ENCODE measurements at places on chromosomes 5 and 9.

DNA sequence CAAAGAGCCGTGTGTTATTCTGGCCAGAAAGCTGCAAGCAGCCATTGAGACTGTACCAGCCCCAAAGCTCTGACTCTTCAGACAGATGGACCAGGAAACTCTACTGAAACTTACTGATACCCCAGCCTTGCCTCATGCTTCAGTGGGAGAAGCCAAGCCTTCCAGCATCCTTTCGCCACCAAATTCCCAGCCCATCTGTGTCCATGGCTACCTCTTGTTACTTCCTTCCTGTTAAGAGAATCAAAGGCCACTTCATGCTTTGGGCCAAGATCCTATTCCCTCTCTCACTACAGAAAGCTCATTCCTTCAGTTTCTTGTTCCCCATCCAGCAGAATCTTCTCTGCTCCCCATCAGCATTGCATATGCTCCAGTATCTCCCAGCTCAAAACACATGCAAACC lies 46.9 kb upstream of the FREM1 start:
- DNase-seq: no peak

- no peak for DNase-seq
Observed at GRCh38 chr5:135913713-135914626, 18.3 kb upstream of the IL9 start.

DNA sequence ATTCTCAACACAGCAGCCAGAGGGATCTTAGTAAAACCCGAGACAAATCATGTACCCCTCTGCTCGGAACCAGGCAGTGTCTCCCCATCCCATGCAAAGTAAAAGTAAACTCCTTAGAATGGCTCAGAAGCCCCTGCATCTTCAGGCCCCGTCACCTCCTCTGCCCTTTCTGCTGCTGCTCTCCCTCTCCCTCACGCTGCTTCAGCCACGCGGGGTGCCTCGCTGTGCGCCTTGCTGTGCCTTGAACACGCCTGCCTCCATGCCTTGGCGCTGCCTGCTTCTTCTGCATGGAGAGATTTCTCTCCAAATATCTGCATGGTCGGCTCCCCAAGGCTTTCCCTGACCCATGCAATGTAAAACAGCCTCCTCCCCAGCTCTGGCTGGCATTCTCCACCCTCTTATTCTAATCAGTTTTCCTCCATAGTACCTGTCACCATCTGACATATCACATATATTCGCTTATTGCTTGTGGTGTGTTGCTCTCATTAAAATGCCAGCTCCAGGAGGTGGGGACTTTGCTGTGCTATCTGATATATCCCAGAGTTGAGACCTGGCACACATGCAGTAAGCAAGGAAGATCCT lies 8.0 kb downstream of the GPRIN1 start:
- DNase-seq: no peak

DNA sequence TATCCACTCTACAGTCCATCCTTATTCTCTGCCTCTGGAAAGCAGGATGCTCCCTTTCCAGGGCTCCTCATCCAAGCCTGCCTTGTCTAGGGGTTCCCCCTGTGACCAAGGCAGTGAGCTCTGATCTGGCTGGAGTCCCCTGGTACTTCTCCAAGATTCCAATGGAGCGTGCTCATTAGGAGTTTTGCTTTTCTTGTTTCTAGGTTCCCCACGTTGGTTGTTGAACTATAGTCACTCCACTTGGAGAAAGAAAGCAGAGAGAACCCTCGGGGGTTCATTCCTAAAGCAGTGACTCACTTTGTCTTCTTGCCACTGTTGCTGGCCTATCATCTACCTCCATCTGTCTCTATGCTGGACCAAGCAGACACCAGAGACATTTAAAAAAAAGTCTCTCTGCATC lies 192.6 kb downstream of the TLE4 start:
- no peak for DNase-seq

- DNase-seq: no peak
Observed at GRCh38 chr9:3419893-3420292, 105.9 kb downstream of the RFX3 start.

DNA sequence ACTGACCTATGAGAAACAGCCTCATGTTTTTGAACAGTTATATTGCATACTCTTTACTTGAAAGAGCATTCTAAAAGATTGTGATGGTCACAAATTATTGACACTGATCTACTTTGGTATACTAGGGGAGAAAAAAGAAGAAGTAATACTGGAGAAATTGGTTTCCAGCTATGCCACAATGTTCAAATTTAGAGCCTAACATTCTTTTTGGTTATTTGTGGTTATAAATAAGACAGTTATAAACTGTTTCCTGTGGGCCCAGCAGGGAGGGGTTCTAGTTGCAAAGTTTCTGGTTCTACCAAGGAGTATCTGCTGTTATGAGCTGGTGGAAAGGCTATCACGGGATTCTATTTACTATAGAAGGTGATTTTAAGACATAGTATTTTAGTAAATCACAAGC lies 4.8 kb downstream of the CWC27 start:
- no peak for DNase-seq

DNA sequence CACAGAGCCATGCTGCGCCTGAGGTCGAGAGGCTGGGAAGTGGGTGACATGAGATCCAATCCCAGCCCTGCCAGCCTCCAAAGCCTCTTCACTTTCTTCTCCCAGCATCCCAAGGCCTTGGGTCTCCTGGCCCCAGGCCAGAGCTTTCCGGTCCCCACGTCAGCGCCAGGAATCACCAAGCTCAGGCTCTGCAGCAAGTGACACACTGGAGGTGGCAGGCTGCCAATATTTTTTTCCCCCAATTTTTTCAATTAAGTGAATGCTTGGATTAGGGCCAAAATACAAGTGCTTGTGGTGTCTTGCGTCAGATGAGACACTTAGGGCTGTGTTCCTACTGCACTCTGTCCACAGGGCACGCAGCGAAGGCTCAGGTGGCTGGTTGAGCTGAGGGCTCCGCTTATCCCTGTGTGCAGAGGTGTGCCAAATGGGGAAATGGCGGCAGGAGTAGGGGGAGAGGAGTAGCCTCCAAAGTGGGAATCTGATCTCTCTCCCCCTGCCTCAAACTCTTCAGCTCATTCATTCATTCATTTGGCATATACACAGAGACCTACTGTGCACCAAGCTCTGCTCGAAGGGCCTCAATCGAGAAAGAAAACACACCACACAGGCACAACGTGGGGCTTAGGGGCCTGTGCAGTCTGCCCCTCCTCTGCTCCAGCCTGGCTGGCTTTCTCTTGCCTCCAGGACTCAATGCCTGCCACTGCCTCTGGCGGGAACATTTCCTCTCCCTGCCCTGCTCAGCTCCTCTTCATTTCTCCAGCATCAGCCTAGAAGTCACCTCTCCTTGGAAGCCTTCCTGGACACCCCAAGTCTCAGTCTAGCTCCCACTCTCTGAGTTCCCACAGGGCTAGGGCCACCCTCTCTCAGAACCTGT lies 16.6 kb downstream of the SH3PXD2B start:
- DNase-seq: no peak

- no peak for DNase-seq
Observed at GRCh38 chr5:76745670-76746069, 29.7 kb downstream of the F2R start.

DNA sequence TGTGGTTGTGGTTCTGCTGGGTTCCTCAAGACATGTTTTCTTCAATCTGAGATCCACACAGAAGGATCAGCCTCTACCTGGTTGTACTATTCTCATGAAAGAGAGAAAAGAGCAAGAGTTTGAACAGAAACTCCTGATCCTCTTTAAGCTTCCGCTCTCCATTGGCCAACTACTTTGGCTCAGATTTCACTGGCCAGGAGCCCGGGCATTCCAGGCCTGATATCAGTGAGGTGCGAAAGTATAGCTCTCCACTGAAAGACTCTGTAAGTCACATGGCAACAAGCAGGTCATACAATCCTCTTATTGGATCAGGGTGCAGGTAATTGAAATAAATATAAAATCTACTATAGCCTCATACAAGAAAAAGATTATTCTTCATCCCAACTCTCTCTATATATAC lies 920.5 kb downstream of the TLE4 start:
- no peak for DNase-seq

DNA sequence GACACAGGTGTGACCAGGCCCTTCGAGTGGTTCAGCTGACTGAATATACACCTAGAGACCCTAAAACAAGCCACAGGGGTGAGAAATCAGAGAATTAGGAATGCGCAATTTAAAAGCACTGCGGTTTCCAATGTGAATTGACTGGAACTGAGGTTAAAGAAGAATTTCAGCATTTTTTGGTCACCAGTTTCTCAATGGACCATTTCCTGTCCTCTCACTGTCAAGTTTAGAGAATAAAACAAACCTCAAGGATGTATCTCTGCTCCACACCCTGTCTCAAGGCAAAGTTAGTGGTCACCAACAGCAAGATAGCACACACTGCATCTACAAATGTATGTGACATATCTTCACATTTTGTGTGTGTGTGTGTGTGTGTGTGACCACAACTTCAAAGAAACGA lies 143.8 kb upstream of the MAP3K1 start:
- no peak for DNase-seq

GRCh38 chr9:89956331-89956730 lies 351.5 kb downstream of the GADD45G start:
- no peak for DNase-seq

GRCh38 chr5:171386861-171387344 lies 746 bp upstream of the NPM1 start:
- DNase-seq: no peak

DNA sequence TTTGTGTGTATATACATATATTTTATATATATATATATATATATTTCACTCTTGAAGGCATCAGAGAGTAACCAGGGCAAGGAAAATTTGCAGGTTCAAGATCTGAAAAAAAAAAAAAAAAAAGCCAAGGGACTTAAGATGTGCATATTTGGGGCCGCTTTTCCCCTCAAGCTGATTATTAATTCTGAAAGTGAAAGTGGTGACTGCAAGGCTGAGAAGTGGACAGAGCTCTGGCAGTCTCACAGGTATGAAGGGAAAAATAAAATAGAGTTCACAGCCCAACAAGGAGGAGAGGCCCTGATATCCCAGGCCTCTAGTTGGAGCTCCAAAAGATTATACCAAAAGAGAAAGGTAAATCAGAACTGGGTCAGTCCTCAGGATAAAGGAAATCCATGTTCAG lies 234.4 kb upstream of the GAS1 start:
- no peak for DNase-seq

- no peak for DNase-seq
Observed at GRCh38 chr5:151144275-151144674, 13.3 kb downstream of the ANXA6 start.

- no peak for DNase-seq
Observed at GRCh38 chr5:123425431-123425830, 2.2 kb upstream of the CEP120 start.

DNA sequence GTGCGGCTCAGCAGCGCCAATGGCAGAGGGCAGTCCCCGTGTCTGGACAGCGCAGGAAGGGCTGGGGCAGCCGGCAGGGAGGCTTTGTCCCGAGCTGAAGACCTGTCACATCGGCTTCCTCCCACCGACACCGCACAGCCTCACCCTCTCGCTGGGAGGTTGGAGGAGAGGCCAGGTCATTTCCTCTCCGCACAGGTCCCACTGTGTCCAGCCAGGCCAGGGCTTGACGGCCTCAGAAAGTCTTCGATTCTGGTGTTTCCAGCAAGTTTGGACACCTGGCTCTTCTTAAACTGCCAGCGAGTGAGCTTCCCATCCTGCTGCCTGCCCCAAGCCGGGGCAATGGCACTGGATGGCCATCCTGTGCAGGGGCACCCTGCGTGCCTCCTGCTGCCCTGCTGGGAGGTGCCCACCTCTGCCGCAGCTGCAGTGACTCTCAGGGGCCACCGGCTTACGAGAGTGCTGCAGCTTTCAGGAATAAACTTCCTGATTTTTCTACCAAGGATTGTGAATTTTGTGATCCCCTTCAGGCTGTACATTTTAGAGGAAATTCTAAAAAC lies 33.9 kb downstream of the AHRR start:
- DNase-seq: no peak

DNA sequence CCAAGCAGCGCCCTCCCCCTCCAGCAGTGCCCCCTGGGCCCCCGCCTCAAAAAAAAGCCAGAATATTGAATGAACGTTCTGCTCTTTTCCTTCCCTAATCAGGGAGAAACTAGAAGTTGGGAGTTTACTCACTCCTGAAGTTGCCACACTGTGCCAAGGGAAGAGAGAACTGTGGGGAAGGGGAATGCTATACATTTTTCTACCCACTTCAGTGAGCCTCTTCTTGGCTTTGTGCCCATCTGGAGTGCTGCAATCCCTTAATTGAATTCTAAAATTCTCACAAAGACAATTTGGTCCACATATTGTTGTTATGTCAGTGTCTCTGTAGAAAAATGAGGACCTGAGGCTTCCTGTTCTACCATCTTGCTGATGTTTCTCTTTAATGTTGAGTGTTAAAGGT lies 443.7 kb downstream of the DIRAS2 start:
- DNase-seq: no peak

DNA sequence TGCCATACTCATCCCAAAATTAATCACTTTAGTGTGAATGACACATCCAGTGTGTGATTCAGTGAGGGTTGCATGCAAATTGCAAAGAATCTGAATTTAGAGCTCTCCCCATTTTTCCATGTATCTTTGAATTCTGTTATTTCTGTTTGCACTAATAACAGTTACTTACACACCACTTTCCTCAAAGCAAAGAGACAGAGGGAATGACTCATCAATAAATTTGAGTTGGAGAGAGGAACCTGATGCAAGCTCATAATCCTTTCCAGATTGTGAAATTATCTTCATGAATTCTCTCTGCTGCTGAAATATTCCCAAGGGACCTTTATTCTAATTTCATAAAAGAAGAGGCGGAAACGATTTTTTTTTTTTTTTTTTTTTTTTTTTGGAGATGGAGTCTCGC lies 204.8 kb downstream of the CDH9 start:
- DNase-seq: no peak
